ENCODE measurements at places on chromosomes 1 and 21. TPM values are rescaled to one million over a fixed set of nuclear protein-coding genes. Genes with fewer than 3 reads are reported as not detected.

The ABCB10 gene
- 9.9 TPM for total RNA-seq

The CD48 gene
- 3.6 TPM for total RNA-seq

The TRIM67 gene
- not detected for total RNA-seq

The BNIPL gene
- total RNA-seq: 94.8 TPM

The IL12RB2 gene
- total RNA-seq: 1.3 TPM

The ELAVL4 gene
- not detected for total RNA-seq

All from esophagus squamous epithelium (tissue), 5 donors.